ENCODE measurements at places on chromosomes 3 and 15. TPM values are rescaled to one million over a fixed set of nuclear protein-coding genes. Genes with fewer than 3 reads are reported as not detected.

GRCh38 chr3:122493296-122493695 is 21.4 kb downstream of the KPNA1 start:
- DNase-seq, result peak; percentile 84

DNA sequence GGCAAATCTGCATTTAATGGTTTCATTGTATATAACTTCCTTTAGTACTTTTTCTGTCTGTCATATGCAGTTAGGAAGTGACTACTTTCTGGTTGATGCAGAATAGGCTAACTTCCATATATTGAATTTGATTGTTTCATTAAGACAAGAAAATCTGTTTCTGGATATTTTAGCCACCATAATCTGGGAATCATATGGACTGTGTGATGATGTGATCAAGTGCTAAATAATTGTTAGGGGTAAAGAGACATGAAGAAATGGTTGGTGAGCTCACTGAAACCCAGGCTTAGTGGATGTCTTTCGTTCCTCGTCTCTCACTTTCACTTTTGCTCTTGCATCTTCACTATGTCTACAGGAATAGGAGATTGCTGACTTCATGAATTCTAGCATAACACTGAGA is 3.5 kb upstream of the MNS1 start:
- no peak for DNase-seq

DNA sequence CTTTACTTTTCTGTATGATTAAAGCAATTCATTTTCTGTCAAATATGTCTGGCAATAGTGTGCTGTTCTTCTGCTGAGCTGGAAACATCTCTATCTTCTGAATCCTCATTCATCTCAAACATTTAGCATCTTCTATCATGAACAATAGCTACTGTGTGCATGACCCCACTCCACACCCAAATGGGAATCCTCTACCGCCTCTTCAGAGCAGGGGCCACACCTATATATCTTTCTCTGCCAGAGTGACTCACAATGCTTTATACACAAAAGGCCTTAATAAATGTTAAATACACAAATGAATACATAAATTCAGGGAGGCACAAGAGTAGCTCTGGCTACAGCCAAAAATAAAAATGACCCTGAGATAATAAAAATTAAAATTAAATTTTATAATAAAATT is 8.0 kb downstream of the ALDH1A2 start:
- peak; percentile 76 for DNase-seq

GRCh38 chr3:157311633-157312375 is 124.8 kb upstream of the PTX3 start:
- peak; percentile 61 for DNase-seq

- DNase-seq, result no peak
These were observed 26.6 kb upstream of the PLXNA1 start for GRCh38 chr3:126956361-126956760.

GRCh38 chr3:160213191-160213590 is 12.0 kb upstream of the C3orf80 start:
- DNase-seq, result no peak

DNA sequence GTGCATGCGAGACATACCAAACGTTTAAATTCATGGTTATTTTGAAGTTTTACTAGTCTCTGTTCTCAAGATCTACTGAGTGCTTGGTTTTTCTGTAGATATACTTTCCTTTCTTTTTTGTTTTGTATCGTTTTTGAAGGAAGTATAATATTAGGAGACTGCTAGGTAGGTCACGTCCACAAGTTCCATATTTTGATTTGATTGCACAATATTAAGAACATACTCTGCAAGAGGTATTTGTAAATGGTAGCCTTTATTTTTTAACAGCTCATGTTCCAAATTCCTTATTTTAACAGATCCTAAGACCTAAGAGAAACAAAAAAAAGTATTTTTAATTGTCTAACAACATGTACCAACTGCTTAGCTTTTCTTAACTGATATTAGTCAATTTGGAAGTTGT is 156.7 kb downstream of the SERPINI1 start:
- DNase-seq, result no peak

GRCh38 chr15:63526401-63526800 is 22.0 kb downstream of the USP3 start:
- DNase-seq, result no peak

DNA sequence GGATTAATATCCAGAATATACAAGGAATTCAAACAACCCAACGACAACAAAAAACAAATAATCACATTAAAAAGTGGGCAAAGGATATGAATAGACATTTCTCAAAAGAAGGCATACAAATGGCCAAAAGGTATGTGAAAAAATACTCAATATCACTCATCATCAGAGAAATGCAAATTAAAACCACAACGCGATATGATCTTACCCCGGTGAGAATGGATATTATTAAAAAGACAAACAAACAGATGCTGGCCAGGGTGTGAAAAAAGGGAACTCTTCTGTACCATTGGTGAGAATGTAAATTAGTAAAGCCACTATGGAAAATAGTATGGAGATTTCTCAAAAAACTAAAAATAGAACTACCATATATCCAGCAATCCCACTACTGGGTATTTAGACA is 43.5 kb upstream of the MEF2A start:
- no peak for DNase-seq

DNA sequence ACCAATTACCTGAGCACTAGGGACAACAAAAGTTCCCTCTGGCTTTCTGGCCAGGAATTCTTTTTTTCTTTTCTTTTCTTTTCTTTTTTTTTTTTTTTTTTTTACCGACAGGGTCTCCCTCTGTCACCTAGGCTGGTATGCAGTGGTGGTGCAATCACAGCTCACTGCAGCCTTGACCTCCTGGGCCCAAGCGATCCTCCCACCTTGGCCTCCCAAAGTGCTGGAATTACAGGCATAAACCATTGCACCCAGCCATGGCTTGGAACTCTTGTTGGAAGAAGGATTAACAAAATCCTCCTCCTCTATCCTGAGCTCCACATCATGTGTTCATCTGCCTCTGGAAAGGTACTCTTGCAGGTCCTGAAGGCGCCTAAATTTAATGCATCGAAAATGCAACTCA is 2.9 kb upstream of the LTF start:
- no peak for DNase-seq

DNA sequence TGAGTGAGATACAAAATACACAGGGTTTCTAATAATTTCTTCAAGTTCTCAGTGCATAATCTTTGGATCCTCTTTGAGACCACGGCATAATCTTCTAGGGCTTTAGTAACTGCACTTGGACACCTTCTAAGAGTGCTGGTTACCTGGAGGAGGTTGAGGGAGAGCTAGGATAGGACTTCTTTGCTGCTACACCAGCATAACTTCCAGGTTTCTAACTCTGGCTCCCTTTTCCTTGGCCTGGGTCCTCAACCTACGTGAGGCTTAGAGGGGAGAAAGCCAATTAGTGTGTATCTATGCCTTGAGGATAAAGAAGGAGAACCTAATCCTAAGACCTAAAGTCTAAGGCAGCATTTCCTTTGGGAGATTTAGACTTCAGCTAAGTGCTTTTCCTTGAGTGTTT is 184.8 kb downstream of the LSAMP start:
- no peak for DNase-seq

GRCh38 chr15:73982222-73982962 is 9.7 kb downstream of the STOML1 start:
- DNase-seq, result peak; percentile 79

DNA sequence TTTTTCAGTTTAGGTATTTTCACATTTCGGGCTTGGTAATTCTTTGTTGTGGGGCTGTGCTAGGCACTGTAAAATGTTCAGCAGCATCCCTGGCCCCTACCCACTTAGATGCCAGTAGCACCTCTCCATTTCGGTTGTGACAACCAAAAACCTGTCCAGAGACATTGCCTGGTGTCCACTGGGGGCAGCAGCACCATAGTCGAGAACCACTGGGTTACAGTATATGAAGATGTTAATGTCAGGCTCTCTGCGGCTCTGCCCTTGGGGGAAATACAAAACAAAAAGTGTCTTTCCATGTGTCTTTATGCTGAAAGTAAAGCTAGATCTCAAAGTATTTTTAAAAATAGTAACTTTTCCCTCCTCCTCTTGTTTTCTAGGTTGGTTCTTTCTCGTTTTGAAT is 177.2 kb downstream of the ITPR1 start:
- DNase-seq, result no peak

GRCh38 chr3:66344391-66344811 is 123.6 kb downstream of the SLC25A26 start:
- DNase-seq, result no peak

- DNase-seq, result no peak
These were observed 291.6 kb upstream of the PLSCR5 start for GRCh38 chr3:146896711-146897110.

GRCh38 chr15:70014860-70015490 is 82.7 kb downstream of the TLE3 start:
- DNase-seq, result no peak

GRCh38 chr3:149209431-149209830 is 12.2 kb downstream of the CP start:
- DNase-seq, result peak; percentile 24

DNA sequence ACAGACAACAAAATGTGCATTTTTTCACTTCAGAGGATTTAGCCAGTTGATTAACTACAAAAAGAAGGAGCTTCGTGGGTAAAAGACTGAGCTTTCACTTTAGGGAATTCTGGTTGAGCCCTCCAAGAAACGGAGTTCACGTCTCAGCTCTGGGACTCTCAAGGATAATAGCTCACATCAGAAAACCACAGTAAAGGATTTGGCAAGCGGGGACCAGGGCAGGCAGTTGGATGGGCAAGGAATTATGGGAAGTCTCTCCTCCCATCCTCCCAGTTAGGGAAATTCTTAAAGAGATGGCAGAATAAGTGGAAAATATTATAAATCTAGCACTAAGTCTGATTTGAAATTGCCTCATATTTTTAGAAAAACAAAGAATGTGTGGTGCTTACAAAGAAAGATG is 188.3 kb upstream of the EOMES start:
- DNase-seq, result no peak

DNA sequence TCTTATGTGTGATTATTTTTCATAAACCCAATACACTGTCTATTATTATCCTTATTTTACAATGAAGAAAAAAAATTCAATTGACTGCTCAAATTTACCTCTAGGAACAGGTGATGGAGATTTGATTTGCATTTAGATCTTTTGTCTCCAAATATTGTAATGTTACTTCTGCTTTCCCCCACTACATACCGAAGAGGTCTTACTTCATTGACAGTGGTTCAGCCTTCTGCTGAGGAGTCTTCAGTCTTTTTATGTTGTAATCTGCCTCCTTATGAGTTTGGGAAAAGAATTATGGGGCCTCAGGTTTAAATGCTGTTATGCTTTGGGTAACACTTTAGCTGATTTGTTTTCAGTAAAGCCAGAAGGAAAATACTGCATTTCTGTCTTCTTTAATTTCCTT is 199.5 kb downstream of the LPP start:
- no peak for DNase-seq

GRCh38 chr15:45100884-45101625 is 12.9 kb downstream of the DUOX2 start:
- no peak for DNase-seq

- DNase-seq, result no peak
These were observed 355.2 kb upstream of the AZI2 start for GRCh38 chr3:28703843-28704242.

- DNase-seq, result no peak
These were observed 74.1 kb downstream of the SUMF1 start for GRCh38 chr3:4392992-4393391.

DNA sequence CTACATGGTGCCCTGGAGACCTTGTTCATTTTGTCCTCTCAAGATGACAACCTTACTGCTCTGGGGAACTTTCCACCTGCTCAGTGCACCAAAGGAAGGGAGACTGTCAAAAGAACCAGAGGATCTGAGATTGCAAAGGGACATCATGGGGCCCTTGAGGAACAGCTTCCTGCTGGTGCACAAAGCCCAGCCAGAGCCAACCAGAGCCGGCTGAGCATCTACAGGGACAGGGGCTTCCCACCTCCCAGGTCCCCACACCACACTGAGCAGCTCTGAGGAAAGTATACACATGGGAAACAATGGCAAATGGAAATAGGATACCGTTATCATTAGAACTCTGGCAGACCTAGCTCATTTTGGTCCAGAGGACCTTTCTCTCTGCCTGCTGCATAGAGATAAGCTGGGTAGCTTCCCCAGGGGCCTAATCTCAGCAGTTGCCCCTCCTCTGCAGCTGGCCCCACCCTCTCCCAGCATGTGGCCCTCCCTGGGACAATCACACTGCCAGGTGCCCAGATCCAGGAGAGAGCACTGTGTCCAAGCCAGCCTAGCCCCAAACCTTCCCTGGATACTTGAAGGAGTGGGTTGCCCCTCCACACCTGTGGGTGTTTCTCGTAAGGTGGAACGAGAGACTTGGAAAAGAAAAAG is 123.4 kb upstream of the PRR20G start:
- DNase-seq, result no peak

DNA sequence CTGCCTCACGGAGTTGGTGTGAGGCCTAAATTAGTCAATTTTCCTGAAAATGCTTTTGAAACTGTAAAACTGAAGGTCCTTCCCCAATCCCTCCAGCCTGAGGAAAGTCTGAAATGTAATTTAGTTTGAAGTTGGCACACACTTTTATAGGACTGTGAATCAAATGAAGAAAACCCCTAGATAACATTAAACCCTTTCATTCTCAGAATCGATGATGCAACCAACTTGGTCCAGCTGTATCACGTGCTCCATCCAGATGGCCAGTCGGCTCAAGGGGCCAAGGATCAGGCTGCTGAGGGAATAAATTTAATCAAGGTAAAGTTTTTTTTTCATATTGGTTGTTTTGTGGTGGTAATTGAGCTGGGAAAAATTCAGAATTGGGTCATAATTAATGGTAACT is 11.7 kb downstream of the MRPS22 start:
- no peak for DNase-seq

GRCh38 chr3:118781839-118782238 is 252.8 kb downstream of the IGSF11 start:
- DNase-seq, result no peak

The LYSMD4 gene
- 9.6 TPM for polyA plus RNA-seq

The BCL6 gene
- 3.9 TPM for polyA plus RNA-seq

The P2RY13 gene
- polyA plus RNA-seq, result not detected

The RETNLB gene
- polyA plus RNA-seq, result not detected

The AHSG gene
- polyA plus RNA-seq, result 0.94 TPM

The OR5K2 gene
- not detected for polyA plus RNA-seq

The GXYLT2 gene
- 5.8 TPM for polyA plus RNA-seq

The GOLGA6L10 gene
- polyA plus RNA-seq, result 0.03 TPM

The BOC gene
- polyA plus RNA-seq, result 16.5 TPM

The CYP1A1 gene
- 2.2 TPM for polyA plus RNA-seq

The GOLGA6L7 gene
- not detected for polyA plus RNA-seq

The AMIGO3 gene
- not detected for polyA plus RNA-seq
